ENCODE measurements at places on chromosomes 7 and 10.

GRCh38 chr7:116436305-116436826 is 63.2 kb upstream of the CAV2 start:
- H3K4me1 ChIP-seq = no peaks in the 10 kb centered on the region
- no peaks in the 10 kb centered on the region for H3K27me3 ChIP-seq
- H3K36me3 ChIP-seq = no peaks in the 10 kb centered on the region
- no peak overlapping the region for H3K4me3 ChIP-seq
- no peak for DNase-seq

DNA sequence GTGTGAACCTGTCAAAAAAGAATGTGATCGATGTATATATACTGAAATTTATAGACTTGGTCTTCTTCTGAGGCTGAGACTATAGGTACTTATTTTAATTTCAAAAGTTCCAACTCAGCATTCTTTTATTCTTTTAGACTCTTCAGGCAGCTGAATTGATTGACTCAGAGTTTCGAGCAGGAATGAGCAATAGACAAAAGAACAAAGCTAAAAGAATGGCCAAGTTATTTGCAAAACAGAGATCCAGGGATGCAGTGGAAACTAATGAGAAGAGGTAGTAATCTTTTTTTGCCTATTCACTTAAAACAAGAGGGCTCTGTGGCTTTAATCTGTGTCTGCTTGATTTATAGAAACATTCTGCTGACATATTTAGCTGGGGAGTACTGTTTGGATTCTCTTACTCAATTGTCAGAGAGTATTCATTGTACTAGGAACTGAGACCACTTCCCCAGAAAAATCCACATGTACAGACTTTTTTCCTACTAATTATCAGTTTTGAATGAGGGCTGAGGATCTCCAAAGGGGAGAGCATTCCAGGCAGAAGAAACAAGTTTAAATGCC is 30.1 kb downstream of the BTAF1 start:
- no peaks in the 10 kb centered on the region for H3K27me3 ChIP-seq
- no peaks in the 10 kb centered on the region for H3K4me1 ChIP-seq
- DNase-seq = no peak
- H3K36me3 ChIP-seq = peaks cover 55% of the 10 kb centered on the region
- no peak overlapping the region for H3K4me3 ChIP-seq

DNA sequence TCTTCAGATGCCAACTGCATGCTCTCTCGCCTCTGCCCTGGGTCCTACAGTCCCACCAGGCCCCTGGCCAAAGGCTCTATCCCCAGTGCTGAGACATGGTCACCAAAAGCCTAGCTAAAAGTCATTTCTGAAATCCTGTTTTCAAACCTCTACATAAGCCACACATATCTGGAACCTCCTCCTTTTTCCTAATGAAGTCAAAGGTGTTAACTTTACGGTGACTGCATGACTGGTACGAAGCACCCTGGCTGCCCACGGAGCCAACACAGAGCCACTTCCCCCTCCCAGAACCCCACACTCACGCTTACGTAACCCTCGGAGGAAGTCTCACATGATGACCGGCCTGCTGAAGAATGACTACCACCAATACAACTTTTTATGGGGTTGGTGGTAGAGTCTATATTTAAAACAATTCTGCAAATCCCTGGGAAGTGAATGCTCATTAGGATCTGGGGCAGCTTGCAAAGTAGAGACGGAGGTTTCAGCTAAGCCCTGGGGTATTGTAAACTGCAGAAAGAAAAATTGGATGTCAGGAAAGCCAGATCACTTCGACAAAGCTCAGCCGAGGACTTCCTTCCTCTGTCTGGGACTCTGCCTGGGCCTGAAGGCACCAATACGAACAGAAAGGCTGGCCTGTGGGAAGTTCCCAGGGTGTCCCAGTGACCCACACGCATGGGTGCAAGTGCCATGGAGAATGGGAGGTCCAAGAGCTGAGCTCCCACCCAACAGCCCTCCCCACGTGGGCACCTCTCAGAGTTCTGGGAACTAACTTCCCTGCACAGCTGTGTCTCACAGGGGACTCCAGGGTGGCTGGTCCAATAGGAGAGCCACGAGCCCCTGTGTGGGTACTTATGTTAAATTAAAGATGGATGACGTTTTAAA is 50.7 kb downstream of the PDGFA start:
- H3K4me1 ChIP-seq = no peaks in the 10 kb centered on the region
- DNase-seq = no peak
- no peaks in the 10 kb centered on the region for H3K27me3 ChIP-seq

- no peaks in the 10 kb centered on the region for H3K27me3 ChIP-seq
- H3K4me3 ChIP-seq = no peak overlapping the region
- H3K36me3 ChIP-seq = no peaks in the 10 kb centered on the region
- no peaks in the 10 kb centered on the region for H3K4me1 ChIP-seq
Measured at GRCh38 chr10:114930320-114930719, 7.7 kb upstream of the TRUB1 start.

All from effector memory CD4-positive, alpha-beta T cell (primary cell).